ENCODE measurements at places on chromosomes 4 and X.

DNA sequence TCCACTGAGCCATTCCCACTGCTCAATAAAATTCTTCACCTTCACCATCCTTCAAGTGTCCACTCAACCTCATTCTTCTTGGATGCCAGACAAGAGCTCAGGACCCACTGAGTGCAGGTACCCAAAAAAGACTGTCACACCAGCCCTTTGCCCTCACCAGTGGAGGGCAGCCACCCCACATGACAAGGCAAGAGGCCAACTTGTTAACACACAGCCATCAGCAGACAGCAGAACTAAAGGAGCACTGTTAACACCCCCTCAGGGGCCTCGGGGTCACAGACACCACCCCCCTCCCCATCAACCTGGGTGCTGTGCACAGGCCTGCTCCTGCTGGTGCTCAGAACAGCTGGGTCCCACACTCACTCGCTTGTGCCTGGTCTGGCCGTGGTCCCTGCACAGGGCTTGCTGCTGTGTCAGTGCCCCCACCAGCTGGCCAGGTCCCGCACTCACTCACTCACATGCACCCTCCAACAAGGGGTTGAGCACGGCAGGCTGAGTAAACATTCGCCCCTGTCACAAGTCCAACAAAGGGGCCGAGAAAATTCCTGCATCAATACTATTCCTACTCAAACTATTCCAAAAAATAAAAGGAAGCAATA lies 54.1 kb downstream of the ATRX start:
- no peak for DNase-seq

- DNase-seq, result no peak
Measured at GRCh38 chr4:110611968-110612447, 10.9 kb downstream of the PITX2 start.

DNA sequence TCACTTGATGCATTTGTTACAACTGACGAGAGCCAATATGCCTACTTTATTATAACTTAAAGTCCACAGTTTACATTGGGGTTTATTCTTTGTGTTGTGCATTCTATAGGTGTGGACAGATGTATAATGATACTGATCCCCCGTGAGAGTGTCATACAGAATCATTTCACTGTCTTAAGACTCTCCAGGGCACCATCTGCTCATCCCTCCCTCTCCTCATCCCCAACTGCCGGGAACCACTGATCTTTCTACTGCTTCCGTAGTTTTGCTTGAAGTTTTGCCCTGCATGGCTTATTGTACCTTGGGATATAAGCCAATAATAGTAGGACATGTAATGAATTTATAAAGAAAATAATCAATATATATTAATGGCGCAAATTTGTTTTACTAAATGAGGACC lies 137.8 kb upstream of the MSX1 start:
- no peak for DNase-seq

- no peak for DNase-seq
Measured at GRCh38 chrX:73944563-73944908, 359.4 kb upstream of the ZCCHC13 start.

GRCh38 chr4:168955674-168956073 lies 54.4 kb downstream of the CBR4 start:
- DNase-seq, result no peak

GRCh38 chrX:39442332-39442731 lies 641.1 kb downstream of the MID1IP1 start:
- no peak for DNase-seq

DNA sequence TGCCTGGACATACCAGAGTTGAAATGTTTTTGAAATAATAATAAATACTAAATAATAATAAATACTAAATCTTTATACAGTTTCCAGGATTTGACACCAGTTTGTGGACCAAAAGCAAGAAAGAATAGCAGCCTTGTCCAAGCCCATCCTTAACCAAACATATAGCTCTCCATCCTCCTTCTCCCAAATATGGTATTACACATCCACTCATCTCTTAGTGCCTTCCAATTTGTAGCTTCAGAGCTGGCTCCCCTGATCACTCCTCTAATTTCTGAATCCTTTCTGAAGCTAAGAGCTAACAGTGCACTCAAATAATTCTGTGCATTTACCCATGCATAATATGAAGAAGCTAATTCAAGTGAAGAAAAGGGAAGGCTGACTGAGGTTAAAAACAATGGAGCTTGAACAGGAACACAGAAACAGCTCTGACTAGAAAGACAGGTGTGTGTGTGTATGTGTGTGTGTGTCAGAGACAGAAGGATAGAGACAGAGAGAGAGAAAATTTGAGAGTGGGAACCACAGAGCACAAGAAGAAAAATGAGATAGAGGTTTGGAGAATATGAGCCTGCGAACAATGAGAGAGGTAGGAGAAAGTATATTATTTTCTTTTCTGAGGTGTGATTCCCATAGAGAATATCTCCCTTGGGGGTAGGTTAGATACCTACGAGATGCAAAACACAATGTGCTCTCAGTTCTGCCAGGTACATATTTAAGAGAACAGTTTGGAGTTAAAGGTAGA lies 123.5 kb downstream of the CAMK2D start:
- no peak for DNase-seq

- no peak for DNase-seq
Measured at GRCh38 chrX:19121898-19122640, at the start of gene ADGRG2. Gene ADGRG2, minus strand, starts transcription at chrX:19122468. Its CDS starts 53,634 bp downstream, at chrX:19068834.

- DNase-seq, result no peak
Measured at GRCh38 chr4:107147873-107148272, 111.8 kb upstream of the DKK2 start.

DNA sequence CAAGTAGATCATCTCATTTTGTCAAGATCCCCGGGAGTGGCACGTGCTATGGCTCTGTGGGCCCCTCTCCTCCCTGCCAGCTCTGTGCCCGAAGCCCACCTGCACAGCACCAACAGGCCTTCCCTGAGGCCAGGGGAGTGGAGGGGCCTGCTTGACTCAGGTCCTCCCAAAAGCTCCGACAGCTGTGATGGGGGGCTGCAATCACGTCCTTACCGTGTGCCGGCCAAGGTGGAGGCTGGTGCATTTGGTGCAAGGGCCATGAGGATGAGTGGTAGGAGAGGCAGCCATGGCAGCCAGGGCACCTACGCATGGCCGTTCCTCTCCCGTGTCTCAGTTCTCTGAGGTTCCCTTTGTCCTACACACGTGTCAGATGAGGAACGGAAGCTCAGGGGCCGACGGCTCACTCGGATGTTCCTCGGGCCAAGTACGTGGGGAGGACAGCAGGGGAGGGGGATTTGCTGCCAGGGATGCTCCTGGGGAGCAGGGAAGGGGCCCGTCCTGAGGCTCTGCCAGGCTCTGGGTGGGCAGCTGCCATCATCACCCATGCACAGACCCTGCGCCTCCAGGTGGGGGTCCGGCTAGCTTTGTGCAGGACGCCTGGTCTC lies 95.8 kb downstream of the HMX1 start:
- DNase-seq, result no peak

GRCh38 chr4:178811356-178811755 lies 1369.1 kb upstream of the AGA start:
- DNase-seq, result no peak

- no peak for DNase-seq
Measured at GRCh38 chrX:24334461-24334860, 20.6 kb upstream of the SUPT20HL2 start.

- no peak for DNase-seq
Measured at GRCh38 chrX:74419864-74420195, 1.5 kb upstream of the SLC16A2 start.

DNA sequence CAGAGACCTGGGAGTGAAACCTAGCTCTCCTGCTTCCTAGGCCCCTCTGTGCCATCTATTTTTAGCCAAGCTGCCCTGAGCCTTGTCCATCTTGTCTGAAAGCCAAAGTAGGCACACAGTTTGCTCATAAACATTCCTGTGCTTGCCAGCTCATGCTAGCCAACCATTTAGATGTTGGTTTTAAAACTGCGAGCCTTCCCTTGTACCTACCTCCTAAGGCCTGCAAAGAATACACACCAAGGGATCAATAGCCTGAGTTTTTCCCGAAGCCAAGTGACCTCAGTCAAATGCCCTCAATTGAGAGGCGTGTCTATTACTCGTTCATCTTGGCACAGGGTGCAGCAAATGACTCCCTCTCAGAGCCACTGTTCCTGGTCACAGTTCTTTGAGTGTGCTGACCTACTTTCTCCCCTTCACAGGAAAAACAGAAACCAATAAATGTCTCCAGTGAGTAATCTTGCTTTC lies 48.5 kb downstream of the ZCCHC12 start:
- DNase-seq, result no peak

DNA sequence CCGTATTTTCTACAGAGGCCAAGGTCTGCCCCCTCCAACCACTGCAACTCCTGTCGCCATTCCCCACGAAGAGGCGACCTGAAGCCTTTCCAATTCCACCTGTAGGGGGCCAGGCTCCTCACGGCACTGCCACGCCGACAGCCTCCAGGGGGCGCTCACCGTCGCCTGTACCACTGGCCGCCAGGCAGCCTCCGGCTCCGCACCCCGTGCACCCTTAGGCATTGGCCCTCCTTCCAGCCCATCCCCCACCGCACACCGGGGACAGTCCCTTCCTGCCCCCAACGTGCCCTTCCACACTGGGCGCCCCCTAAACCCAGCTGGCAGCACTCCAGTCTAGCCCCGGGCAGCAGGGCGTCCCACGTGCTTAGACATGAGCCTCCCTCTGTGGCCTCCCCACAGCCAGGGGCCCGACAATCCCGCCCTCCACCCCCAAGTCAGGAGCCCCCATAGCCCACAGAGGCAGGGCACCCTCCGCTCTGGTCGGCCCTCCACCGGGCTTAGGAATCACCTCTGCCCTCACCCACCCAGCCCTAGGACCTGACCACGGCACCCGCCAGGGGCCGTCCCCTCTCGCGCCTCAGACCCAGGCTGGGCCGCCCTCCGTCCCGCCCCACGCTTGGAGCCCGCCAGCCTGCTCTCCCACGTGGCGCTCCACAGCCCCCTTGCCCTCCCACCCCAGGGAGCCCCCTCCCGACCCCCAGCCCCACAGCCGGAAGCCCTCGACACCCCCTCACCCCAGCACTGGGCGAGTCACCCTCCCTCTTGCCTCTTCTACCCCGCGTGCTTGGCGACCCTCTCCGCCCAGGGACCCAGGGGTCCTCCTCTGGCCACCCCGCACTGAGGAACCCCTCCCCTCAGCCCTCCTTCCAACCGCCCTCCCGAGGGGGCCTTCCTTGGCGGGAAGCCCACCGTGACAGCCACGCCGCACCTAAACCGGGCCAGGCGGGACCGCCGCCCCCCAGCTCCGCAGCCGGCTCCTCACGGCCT lies 711 bp downstream of the PNMA6E start:
- DNase-seq, result peak; percentile 7

- no peak for DNase-seq
Measured at GRCh38 chr4:42709392-42710065, 52.6 kb upstream of the ATP8A1 start.

- no peak for DNase-seq
Measured at GRCh38 chrX:39158801-39159657, 357.8 kb downstream of the MID1IP1 start.

DNA sequence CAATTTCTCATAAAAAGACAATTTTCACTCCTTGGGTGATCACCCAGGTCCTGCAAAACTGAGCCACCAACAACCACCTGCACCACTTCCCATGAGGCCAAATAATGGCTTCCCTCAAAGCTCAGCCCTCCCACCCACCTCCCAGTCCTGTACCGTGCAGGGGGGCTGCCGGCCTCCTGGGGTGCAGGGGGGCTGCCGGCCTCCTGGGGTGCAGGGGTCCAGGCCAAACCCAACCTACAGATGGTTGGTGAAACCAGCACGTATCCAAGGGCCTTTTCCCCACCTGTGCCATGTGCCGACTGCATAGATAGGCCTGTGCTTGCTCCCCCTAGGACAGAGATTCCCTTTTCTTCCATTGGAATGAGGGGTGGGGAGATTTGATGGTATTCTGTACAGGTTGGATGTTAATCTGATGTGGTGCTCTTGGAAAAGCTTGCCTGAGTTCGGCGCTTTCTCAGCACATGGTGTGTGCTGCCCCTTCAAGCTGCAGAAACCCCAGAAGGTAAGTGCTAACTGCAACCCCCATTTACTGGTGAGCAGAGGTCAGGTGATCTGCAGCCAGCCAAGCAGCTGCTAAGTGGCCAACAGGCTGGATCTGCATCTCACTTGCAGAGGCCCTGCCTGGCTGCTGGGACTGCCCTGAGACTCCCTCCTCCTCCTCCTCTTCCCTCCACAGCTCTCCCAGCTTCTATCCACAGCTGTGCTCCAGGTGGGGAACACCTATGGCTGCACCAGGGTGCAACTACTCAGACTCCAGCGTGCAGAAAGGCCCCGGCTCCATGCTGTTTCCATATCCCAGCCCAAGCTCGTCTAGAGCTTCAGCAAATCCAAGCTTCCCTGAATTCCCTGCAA lies 38.8 kb downstream of the FRG1 start:
- no peak for DNase-seq

DNA sequence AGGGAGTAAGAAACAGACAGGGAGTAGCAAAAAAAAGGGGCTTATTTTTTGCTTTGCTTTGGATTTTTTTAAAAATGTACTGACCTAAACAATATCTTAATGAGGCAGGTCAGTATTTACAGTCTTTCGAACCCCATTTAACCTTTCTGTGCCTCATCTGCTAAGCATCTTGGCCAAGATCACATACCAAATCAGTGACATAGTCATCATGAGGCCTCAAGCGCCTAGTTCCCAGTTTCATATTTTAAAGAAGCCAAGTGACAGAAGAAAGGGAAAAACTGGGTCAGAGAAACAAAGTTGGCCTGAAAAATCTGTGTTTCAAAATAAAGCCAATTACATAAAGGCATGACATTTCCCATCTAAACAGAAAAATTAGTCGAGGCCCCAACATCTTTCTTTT lies 94.6 kb upstream of the WDR44 start:
- DNase-seq, result no peak

GRCh38 chrX:133726211-133726630 lies 259.2 kb downstream of the GPC3 start:
- no peak for DNase-seq

- DNase-seq, result no peak
Measured at GRCh38 chrX:124348885-124349453, 2.6 kb downstream of the SH2D1A start.

DNA sequence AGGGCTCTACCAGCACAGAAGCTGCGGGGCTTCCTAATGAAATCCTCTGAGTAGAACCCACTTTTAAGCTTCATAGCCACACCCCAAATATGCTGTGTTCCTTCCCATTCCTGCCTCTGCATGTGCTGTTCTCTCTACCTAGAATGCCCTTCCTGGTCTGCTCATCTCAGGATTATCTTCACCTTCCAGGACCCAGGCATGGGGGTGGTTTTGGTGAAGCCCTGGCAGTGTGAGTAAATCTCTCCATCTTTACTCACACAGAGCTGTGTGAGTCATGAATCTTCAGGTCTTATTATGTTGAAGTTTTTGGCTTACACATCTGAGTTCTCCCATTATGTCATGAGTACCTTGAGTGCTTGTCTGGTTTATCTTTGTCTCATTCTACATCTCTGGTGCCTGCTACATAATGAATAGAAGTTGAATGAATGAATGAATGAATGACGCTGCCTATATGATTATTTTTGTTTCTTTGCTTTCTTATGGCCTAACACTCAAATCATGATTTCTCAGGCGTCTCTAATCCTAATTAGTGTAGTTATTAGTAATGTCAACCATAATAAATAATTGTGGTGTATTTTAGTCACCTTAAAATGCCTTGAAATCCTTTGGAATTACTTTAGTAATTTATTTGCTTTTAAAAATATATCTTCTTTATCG lies 41.9 kb downstream of the HADH start:
- no peak for DNase-seq

- DNase-seq, result no peak
Measured at GRCh38 chr4:56540826-56541225, 35.2 kb downstream of the ARL9 start.

GRCh38 chr4:75141162-75141561 lies 208.2 kb downstream of the PARM1 start:
- DNase-seq, result no peak

- no peak for DNase-seq
Measured at GRCh38 chr4:15682242-15683142, 865 bp downstream of the FAM200B start.

Measured in stimulated activated CD8-positive, alpha-beta memory T cell treated with anti-CD3 and anti-CD28 coated beads, Interleukin-15, amount 100 ng/mL, for 24 hours (primary cell).